A172 (cell line): ENCODE measurements at places on chromosomes 5 and 9. TPM values are rescaled to one million over a fixed set of nuclear protein-coding genes. Genes with fewer than 3 reads are reported as not detected.

DNA sequence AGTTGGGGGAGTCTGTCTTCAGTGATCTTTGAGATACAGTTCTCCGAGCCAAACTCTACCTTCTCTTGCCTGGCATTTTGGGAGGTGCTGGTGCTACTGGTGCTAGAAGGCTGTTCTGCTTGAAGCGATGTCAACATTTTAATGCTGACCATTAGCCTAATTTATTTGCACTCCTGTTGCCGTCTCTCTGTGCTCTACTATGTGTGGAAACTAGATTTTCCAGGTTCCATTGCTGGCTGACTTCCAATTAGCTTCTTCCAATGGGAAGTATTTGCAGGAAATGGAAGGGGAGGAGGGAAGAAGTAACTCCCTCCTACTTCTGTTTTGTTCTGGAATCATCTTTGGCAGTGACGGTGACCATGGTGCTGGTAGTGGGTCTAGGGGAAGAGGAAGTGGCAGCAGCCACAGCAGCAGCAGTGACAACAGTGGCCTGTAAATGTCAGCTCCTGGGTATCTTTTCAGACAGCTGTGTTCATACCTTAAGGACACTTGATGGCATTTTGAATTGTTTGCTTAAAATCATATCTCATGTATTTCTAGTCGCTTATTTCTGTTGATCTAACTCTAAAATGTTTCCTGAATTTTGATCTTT, 7.9 kb downstream of the TXNDC8 start:
- no peak for DNase-seq

GRCh38 chr5:52748590-52748989, 39.1 kb upstream of the ITGA1 start:
- no peak for DNase-seq

DNA sequence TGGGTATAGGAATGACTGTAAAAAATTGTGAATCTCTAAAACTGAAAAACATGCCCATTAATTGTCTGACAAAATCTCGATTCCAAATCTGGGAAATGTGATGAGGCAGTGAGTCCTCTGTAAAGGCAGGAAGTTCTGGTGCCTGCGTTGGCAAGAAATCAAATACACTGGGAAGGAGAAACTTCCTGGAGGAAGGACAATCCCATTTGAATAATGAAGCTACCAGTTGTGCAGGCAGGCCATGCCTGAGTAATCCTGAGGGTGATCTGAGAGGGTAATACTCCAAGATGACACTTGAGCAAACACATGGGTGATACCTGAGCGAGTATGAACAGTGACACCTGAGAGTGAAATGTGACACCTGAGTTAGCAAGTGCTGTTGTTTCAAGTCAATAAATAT, 49.7 kb downstream of the KIF24 start:
- peak; percentile 35 for DNase-seq

GRCh38 chr9:107455425-107456135, 34.0 kb downstream of the KLF4 start:
- DNase-seq = no peak

DNA sequence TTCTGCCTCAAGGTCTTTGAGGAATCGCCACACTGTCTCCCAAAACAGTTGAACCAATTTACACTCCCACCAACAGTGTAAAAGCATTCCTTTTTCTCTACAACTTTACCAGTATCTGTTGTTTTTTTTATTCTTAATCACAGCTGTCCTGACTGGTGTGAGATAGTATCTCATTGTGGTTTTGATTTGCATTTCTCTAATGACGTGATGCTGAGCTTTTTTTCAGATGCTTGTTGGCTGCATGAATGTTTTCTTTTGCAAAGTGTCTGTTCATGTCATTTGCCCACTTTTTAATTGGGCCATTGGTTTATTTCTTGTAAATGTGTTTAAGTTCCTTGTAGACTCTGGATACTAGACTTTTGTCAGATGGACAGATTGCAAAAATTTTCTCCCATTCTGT, 400.0 kb downstream of the DEPDC1B start:
- DNase-seq = no peak

DNA sequence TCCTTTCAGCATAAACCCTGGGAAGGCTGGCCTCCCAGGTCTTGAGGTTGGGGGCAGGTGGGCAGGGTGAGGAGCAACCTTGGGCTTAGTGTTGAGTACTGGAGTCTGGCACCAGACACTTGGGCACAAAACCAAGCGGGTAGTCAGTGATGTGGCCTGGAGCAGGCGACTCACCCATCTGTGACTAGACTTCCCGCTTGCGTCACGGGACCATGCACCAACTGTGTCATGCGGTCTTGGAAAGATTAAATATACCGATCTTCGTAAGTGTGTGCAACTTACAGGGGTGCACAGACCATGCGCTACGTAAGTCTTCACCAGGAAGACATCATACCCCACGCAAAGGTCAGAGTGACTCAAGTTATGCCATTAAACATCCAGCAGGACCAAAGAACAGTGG, 304.4 kb upstream of the IRX4 start:
- no peak for DNase-seq

DNA sequence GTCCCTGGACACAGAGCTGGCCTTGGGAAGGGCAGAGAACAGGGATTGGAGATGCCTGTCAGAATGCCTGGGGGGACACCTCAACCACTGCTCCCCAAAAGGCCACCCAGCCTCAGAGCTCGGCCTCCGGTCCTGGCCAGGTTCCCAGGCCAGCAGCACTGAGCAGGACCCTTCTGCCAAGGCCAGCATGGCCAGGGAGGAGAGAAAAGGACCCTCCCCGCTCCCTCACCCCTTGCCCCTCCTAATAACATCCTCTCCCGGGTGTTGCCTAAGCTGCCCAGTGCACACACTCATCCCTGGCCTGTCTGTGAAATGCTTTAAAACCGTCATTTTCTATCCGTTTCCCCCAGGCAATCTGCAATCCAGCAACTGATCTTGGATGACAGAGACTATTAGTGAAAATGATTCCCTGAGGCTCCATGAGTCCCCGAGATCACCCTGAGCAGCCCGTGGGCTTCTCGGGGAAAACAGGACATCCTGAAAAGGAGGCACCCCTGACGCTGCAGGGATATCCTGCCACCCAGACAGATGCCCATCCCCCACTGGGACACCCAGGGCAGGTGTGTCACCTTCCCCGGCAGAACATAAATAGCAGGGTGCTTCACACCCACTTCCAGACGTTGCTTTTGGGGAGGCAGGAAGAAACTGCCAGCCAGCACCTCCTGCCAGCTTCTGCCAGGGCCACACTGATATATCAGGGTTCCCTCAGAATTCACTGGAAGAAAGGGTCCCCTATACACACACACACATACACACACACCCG, 75.3 kb downstream of the ADAMTS2 start:
- no peak for DNase-seq

DNA sequence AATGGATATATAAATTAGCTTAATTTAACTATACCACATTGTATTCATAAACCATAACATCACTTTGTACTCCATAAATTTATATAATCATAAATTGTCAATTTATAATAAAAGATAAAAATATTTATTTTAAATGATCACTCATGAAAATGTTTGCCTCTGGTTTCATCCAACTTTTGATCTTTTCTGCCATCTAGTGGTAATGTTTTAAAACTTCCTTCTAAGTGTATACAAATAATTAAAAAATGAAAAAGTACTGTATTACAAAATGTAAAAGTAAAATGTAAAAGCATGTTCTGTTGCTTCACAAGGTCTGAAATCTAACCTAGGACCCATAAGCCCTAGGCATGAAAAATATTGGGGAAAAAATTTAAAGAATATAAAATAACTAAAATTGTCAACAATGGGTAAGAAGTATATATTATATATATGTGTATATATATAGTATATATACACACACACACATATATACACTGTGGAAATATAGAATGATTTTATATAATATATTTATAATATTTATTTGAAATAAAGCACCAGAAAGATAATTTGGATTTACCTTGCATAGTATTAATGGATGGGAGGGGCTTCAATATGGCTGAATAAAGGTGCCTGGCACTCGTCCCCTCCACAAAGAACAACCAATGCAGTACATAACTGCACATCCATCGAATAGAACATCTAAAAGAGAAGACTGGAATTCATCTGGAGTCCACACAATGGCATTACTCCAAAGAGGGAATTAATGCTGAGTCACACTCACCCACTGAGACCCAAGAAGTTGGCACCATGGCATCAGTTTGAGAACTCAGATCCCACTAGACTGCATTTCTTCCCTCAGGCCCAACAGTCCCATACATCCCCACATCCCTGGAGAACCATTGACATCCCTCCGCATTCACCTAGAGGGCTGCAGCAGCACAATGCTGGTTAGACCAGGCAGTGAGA, 32.5 kb downstream of the ANXA1 start:
- DNase-seq = peak; percentile 48

GRCh38 chr9:111974092-111974681, 77.6 kb downstream of the UGCG start:
- DNase-seq = peak; percentile 21

- DNase-seq = no peak
These were observed 34.2 kb upstream of the TGFBR1 start for GRCh38 chr9:99070681-99071080.

- DNase-seq = no peak
These were observed 10.0 kb downstream of the TRAF1 start for GRCh38 chr9:120916588-120916987.

DNA sequence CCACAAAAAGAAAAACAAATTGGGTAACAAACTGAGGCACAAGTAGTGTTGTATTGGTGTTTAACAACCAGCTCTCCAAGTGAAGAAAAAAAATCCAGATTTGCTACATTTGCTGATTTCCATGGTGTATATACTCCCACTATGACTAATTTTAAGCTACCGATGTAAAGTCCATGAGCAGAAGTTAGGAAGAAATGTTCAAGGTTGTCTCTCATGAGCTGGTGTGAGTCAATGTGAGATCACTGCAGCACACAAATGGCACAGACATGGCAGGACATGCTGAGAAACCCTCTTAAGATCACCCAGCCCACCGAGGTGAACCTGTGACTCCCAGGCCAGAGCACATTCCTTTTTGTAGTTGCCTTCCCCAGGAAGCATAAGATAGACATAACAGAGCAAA, 36.2 kb downstream of the SLC44A1 start:
- no peak for DNase-seq

DNA sequence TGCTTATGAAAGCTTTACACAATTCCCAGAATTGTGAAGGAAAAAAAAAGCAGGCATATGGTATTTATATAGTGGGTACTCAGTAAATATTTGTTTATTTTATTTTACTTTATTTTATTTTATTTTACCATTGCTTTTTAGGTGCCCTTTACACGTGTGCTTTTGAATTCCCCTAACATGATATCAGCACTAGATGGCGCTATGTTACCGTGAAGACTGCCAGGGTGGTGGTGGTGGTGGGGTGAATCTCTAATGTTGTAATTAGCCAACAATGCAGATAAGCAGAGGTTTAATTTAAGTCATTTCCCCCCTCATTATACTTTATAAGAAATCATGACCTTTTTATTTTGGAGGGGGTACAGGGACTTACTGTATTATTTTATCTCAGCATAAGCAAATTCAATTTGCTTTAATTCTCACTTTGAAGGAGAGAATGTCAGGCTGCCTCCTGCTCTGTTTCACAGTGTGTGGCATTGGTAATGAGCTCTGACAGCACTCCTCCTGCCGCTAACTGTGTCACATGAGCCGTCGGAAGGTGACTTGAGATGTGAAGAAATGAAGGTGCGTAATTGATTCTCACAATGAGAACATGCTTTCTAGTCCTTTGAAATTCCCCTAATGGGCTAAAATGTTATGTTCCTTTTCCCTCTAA, 165.6 kb downstream of the YTHDC2 start:
- DNase-seq = peak; percentile 22

DNA sequence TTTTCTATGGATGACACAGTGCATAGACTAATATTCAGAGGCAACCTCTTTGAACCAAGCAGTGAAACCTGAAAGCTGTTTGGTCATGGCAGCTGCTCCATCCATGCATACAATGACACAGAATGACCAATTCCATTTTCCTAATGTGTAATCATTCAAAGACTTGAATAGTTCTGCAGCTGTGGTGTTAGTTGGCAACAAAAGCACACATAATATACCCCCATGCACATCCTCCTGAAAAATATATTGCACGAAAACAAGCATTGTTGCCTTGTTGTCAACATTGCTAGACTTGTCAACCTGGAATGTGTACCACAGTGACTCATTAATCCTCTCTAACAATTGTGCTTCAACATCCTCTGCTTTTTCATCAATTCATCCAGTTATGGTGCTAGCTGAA, 71.0 kb upstream of the SEMA6A start:
- DNase-seq = no peak

- DNase-seq = peak; percentile 11
These were observed 383.5 kb downstream of the TLE4 start for GRCh38 chr9:79955300-79955699.

GRCh38 chr5:160938532-160938931, 86.5 kb upstream of the ATP10B start:
- DNase-seq = peak; percentile 5

- no peak for DNase-seq
These were observed 37.8 kb upstream of the RUFY1 start for GRCh38 chr5:179512452-179513000.

DNA sequence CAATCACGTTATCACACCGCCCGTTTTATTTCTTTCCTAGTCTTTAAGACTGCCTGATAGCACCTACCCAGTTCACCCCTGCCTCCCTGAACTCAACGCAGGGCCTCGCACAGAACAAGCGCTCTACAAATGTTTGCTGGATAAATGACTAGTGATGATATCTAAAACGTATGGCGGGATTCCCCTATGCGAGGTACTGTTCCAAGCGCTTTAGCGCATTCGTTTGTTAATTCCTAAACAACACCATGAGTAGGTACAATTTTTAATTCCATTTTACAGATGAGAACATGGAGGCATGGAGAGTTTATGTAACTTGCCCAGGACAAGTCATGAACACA, 6.6 kb downstream of the POU4F3 start:
- DNase-seq = no peak

DNA sequence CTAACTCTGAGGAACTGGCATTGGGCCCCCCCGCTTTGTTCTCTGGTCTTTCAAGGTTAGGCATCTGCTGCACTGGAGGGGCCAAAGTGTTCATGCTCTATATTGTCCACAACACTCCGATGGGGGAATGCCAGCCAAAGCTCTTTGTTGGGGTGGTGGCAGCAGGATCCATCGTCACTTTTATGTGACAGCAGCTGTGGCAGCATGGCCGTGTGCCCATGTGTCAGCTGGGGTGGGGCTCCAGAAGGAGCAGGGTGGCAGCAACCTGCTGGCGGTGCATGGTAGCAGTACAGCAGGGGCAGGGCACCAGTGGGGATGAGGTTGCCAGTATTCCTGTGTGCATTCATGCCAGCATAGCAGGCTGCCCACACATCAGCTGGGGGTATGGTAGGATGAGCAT, 28.2 kb downstream of the ITGA2 start:
- DNase-seq = no peak

GRCh38 chr5:170421826-170422225, 32.7 kb upstream of the KCNMB1 start:
- DNase-seq = no peak

The FRMPD1 gene
- total RNA-seq = 0.19 TPM in 1 of 2 replicates, not detected in the other

The ARL14EPL gene
- total RNA-seq = 0.96 and 1.0 TPM in 2 replicates

The ABCA1 gene
- 66.6 and 72.6 TPM in 2 replicates for total RNA-seq

The DRD1 gene
- not detected in 2 replicates for total RNA-seq

The GABBR2 gene
- total RNA-seq = 0.69 and 0.74 TPM in 2 replicates

The SAP30L gene
- 22.4 and 41.8 TPM in 2 replicates for total RNA-seq
